Stimulated activated CD4-positive, alpha-beta T cell treated with anti-CD3 and anti-CD28 coated beads, Interleukin-1b, Interleukin-23, amount 100 ng/mL, for 1 hour (primary cell): ENCODE measurements at places on chromosomes 7 and 10.

DNA sequence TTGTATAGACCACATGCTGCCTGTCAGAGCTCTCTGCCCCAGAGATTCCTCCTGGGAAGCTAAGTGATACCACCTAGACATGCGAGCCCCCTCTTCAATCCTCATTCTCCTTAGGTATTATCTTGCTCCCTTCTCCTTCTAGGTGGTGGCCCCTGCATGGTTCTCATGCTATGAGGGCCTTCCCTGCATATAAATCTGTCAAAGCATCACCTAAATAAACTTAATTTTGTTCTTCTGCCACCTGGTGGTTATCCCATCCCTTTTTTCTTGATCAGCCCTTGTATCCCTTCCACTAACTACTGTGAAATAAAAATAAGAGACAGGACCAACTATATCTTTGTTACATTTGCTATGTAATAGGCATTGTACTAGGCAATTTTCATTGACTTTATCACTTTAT is 242.1 kb downstream of the CDC14C start:
- no peak for DNase-seq

GRCh38 chr10:122178655-122179054 is 92.4 kb upstream of the BTBD16 start:
- no peak for DNase-seq

- DNase-seq = no peak
These were observed 6.4 kb downstream of the CHST15 start for GRCh38 chr10:124086787-124087671.

DNA sequence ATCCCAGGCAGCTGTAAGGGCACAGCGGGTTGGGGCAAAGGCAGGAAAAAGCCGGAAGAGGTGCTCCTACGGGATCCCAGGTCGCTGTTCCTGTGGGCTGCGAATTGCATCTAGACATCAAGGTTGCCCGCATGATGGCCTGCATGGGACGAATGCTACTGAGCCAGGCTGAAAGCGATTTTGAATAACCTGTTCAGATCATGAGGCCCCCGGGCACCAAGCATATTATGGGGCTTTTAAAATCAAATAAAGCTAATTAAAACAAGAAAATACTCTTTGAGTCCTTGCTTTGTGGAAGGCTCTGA is 37.1 kb downstream of the CAMK2B start:
- DNase-seq = no peak

DNA sequence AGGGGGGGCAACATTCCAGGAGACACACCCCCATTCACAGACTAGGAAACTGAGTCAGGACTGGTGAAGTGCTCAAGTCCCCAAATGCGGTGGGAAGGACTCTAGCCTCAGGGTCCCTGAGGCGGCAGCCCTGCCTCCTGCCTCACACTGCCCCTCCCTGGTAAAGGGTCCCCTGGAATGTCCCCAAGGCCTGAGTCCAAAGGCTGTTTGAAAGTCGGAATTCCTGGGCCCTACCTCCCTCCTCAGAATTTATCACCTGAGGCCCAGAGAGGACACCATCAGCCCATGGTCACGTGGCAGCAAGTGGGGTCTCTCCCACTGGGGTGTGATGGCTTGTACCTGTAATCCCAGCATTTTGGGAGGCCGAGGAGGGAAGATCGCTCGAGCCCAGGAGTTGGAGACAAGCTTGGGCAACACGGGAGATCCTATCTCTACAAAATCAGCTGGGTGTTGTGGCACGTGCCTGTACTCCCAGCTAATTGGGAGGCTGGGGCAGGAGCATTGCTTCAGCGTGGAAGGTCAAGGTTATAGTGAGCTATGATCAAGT is 110.3 kb upstream of the TNRC18 start:
- DNase-seq = no peak

DNA sequence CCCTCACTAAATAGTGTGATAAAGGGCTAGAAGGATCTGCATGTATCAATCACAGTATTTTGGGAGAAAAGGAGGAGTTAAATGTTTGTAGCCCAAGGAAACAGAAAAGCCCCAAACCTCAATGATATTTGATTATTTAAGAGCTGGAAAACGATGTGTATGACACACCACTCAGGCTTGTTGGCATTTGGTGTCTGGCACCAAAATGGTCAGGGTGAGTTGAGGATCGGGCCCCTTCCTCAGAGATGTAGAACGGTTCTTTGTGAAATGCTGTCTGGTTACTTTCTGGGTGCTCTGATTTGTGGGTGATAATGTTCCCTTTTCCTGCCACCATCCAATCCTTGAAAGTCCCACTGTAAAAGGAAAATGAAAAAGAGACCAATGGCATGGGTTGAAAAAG is 113.7 kb downstream of the CCDC3 start:
- DNase-seq = no peak

DNA sequence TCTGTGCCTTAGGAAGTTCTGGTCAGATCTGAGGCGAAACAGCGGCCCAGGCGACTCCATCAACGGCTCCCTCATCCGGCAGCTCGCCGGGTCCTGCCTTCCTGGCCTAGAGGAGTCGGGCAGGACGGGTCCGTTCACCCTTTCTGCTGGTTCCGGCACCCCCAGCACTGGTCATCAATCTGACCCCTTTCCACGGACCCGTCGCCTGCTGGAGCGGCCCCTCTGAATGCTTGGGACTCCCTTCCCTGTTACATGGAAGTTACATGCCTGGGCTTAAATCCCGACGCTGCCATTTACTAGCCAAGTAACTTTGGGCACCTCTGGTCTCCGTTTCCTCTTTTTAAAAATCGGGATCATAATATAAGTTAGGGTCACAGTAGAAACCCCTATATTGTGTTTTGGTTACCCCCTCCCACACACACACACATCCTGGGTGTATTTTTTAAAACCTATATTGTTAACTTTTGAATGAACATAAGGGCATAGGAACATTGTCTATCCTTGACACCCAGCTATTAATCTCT is 607 bp upstream of the GGCT start:
- no peak for DNase-seq

DNA sequence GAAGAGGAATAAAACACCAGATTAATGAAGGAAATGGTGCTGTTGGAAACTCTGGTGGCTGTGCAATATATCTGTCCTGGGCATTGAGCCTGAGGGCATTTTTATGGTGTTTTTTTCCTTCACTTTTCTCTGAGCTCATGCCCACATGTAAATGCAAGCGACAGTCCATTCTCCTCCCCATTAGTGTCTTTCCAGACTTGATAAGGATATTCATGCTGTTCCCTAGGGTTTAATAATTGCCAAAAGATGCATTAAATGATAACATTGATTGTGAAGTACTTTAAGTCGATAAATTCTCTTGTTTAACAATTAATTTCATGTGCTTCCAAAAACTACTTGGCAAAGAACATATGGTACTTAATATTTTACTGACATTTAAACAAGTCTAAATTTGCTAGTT is 384.7 kb downstream of the MDFIC start:
- no peak for DNase-seq

- DNase-seq = no peak
These were observed 162.9 kb downstream of the SEMA3D start for GRCh38 chr7:85023916-85024315.

- no peak for DNase-seq
These were observed 1.1 kb downstream of the KIAA1217 start for GRCh38 chr10:24209946-24210491.

DNA sequence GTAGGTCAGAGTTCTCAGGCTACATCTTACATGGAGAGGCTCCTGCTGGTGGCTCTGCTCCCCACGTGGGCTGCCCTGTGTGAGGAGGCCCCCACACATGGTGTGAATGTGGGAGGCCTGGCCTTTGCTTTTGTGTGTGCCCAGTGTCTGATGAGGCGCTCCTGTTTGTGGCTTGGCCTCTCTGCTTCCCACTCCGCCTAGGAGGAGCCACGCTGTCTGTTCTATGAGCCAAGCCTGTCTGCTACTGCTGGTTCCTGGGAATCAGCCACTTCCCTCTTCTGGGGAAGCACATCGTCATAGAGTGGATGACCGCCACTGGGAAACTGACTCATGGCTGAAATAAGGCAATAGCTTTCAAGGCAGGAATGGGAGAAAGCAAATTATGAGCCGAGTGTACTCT is 87.1 kb downstream of the CYP26A1 start:
- DNase-seq = no peak

GRCh38 chr7:33536398-33537103 is 368.8 kb upstream of the BMPER start:
- DNase-seq = no peak

DNA sequence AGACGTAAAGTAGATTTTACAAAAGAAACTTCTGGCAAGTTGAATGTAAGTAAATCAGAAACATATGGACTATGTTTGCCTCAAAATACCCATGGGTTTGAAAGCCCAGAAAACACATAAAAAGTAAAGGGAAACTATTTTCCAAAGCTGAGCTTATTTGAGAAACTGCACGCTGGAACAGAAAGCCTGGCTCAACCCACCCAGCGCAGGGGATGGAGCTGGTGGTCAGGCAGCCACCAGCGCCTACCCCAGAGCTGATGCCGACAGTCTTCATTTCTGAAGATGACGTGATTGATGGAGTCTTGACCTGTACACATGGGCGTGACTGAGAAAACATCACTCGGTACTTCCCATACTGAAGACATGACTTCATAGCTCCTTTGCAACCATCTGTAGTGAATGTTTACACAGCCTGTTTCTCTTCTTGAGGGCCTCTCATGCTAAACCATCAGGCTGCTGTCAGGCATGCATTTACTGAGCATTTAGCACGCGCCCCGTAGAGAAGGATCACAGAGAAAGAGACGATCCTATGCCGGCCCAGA is 232.6 kb upstream of the AUTS2 start:
- no peak for DNase-seq

GRCh38 chr7:137772316-137772715 is 74.5 kb downstream of the DGKI start:
- no peak for DNase-seq

DNA sequence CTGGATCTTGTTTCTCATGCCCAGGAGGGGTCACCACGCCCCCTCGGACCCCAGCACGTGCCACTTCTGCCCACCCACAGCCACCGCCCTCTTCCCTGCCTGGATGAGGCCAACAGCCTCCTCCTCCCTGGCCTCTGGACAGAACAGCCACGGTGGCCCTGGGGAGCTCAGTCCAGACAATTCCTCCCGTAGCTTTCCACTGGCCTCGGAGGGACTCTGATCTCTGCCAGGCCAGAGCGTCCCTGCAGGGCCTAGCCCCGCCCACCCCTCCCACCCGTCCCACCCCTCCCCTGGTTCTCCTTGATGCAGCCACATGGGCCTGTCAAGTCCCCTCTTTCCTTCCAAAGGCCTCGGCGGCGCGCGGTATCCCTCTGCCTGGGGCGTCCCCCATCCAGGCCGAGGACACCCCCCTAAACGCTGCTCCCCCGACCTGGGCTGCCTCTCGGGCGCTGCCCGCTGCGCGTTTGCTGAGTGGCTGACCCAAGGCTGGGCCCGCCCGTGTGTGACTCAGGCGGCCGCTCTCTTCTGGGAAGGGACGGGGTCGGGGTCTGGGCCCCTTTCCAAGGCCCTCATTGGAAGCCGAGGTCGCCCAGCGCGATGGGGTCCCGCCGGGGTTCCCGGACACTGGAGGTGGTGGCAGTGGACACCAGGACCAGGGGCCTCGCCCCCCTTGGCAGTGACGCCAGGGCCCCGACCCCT is 557 bp downstream of the TMEM120A start:
- no peak for DNase-seq

DNA sequence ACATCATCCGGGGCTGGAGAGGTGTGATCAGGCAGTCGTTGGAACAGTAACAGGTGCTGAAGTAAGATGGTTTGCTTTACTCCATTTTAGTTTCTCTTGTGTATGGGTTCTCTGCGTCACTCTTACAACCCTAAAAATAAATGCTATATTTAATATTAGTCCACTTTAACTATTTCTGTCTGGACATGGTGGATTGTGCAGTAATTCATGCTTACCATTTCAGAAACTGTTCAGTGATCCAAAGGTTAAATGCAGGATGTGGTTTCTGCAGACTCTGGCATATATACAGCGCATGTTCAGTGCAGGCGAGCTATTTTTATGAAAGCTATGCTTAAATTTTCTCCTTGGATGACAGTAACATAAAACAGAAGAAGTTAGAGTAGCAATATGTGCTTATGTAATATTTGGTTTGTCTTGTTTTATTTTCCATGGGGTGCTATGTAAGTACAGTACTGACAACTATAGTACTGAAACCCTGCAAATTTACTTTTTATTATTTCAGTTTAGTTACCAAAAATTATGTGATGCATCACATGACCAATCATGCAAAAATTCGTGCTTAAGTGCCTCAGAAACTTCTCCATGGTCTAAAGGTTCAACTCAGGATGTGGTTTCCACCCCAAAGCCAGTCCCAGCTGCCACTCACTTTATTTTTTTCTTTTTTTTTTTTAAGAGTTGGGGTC is 46.6 kb upstream of the GRID1 start:
- DNase-seq = no peak

- no peak for DNase-seq
These were observed 170.6 kb downstream of the PRKG1 start for GRCh38 chr10:51244748-51245490.

DNA sequence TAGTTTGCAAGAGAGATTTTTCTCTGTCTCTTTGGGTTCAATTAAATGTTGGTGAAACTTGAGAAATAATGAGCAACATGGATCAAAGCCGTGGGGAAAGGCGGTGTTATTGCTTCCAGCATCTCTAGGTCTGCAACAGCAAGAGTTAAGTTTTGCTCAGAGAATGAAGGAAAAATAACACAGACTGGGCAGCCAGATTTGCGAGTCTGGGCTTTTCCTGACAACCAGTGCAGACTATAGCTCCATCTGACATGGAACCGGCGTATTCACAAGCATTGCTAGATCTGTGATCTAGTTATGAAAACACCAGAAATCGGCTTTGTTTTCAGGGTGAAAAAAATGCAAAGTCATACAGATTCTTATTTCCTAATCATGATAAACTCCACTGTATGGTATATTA is 110.4 kb downstream of the CAMK1D start:
- DNase-seq = no peak

GRCh38 chr10:74156919-74157289 is 5.9 kb downstream of the ADK start:
- no peak for DNase-seq
